ENCODE measurements at places on chromosomes 2 and 18.

DNA sequence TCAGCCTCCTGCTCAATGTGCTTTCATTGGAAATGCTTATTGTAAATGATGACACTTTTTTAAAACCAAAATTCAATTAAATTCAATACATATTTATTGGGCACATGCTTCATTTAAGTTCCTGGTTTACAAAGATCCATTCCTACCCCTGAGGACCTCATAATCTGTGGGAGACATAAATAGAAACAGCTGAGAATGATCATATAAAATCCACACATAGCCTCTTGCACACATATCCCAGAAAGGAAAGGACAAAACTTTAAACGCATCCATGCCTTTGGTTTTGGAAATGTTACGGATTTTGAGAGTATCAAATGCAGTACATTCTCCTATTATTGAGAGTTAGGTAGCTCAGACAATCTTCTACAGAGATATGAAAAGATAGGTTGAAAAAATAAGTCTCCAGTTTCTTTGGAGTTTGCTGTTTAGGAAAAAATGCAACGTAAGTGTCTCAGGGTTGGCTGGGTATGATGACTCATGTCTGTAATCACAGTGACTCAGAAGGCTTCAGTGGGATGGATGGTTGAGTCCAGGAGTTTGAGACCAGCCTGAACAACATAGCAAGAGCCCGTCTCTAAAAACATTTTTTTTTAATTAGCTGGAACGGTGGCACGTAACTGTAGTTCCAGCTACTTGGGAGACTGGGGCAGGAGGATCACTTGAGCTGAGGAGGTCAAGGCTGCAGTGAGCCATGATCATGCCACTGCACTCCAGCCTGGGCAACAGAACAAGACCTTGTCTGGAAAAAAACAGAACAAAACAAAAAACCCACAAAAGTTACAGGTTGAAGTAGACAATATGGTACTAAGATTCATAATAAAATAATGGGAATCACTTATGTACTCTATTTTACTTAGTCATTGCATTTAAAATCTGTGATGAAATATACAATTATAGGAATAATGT, 3.9 kb upstream of the PRELID3A start:
- DNase-seq: no peak

GRCh38 chr2:50875561-50875960, 156.4 kb downstream of the NRXN1 start:
- DNase-seq: no peak

DNA sequence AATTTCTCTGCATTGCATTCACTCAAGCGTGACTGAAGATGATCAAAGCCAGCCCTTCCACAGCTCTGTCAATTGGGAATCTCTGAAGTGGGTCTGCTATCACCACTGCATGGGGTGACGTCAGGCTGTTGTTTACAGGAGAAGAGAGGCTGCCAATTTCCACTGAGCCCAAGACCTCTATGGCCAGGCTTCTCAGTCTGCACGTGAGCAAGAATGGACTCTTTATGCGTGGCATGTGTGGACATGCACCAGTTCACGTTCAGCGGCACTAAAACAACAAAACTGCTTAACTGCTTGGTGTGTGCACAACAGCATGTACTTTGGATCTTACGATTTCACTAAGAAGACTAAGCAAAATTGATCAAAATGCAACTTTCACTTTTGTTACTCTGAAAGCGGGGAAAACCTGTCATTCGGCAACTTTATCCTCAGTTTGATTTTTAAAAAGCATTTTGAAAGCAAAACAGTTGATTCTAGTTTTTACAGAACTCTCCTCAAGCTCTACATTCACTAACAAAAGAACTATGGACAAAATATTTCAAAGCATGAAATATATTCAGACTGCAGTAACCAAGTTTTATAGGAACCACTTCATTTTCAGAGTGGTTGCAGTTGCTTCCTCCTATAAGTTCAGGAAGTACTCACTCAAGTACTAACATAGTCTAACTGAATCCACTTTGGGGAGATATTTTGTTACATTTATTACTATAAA, 77.0 kb upstream of the SERTAD2 start:
- peak; percentile 61 for DNase-seq

- no peak for DNase-seq
Observed at GRCh38 chr2:221189431-221190067, 382.6 kb downstream of the EPHA4 start.

DNA sequence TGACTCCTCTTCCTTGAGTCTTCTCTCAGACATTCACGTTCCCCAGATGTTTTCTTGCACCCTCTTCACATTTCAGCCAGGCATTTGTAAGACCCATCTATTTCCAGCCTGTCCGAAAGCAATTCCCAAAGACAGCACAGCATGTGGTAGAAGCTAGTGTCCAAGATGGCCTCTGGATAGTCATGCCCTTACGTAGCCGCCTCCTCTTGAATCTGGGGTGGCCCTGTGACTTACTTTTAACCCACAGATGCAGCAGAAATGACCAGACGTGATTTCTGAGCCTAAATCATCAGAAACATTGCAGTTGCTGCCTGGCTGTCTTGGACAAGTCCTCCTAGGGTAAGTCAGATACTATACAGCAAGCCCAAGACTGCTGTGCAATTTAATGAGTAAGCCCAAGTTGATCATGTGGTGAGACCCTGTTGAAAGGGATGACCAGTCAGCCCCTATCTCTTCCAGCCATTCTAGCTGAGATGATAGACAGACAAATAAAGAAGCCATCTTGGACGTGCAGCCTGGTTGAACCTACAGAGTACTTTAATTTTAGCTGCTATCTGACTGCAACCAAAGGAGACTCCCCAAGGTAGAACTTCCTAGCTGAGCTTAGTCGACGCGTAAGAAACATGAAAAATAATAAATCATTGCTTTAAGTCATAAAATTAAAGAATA, 12.3 kb downstream of the ARL5A start:
- no peak for DNase-seq
